ENCODE measurements at places on chromosomes 5 and 9.

- no peak for DNase-seq
Measured at GRCh38 chr5:108617467-108618435, 129.9 kb upstream of the FER start.

GRCh38 chr5:142959683-142960657, 189.8 kb downstream of the ARHGAP26 start:
- DNase-seq = peak; percentile 38

DNA sequence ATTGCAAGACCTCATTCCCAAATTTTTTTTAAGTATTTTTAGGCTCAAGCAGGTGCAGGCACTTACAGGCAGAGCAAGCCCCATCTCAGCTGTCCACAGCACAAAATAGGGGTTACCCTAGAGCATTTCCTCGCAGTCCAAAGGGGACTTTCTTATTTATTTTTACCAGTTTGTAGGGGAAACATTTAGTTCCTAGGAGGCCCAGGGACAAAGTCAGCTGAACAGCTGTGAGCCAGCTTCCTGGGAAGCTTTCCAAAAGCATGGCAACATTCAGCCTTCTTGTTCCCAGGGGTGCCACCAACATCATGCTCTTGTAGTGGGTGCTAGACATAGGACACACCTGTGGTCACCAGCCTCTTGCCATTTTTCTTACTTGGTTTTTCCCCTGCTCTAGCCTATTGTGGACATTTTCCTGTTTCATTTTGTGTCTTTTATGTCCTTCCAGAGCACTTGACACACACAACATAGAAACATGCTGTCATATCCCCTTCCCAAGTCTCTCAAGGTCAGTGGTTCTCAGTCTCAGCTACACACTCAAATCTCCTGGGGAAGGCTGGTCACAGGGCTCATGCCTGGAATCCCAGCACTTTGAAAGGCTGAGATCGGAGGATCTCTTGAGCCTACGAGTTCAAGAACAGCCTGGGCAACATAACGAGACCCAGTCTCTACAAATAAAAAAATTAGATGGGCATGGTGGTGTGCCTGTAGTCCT, 38.2 kb downstream of the HAVCR1 start:
- DNase-seq = no peak

DNA sequence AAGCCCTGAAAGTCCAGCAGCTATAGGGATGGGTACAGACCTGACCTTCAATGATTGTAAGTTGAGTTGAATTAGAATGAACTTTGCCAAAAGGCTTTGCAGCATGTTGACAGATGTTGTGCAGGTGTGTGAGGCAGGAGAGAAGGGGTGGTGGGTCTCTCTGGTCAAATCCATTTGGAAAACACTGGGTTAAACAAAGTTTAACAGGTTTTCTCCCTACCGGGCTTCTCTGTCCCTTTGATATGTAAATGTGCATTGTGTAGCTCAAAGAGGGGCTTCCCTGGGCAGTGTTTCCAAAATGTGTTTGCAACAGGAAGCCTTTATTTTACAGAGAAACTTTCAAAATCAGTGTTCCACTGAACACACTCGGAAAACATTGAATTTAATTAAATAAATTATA, 72.1 kb upstream of the BRINP1 start:
- no peak for DNase-seq

- DNase-seq = no peak
Measured at GRCh38 chr9:76153902-76154629, 240.2 kb downstream of the RFK start.

- no peak for DNase-seq
Measured at GRCh38 chr9:132443951-132444607, 34.1 kb downstream of the CFAP77 start.

DNA sequence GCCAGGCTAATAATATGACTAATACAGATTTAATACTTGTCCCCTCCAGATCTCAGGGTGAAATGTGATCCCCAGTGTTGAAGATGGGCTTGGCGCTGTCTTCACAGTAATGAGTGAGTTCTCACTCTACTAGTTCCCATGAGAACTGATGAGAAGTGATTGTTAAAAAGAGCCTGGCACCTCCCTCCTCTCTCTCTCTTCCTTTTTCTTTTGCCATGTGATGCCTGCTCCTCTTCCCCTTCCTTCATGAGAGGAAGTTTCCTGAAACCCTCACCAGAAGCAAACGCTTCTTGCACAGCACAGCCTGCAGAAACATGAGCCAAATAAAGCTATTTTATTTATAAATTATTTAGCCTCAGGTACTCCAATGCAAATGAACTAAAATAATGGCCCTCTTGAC, 55.2 kb downstream of the GLDC start:
- no peak for DNase-seq

- peak; percentile 49 for DNase-seq
Measured at GRCh38 chr5:68290260-68290674, 74.7 kb downstream of the PIK3R1 start.

DNA sequence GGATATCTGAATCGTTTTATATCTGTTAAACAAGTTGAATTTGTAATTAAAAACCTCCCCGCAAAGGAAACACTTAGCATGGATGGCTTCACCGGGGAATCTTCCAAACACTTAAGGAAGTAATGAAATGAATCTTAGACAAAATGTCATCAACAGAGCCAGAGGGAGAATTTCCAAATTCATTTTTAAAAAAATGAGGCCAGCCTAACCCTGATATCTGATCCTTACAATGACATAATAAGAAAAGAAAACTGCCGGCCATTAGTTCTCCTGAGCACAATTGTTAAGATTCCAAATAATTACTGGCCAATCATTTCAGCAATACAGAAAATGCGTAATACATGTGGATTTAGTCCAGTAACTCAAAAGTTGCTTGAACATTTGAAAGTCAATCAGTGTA, 6.1 kb upstream of the KIF12 start:
- no peak for DNase-seq

DNA sequence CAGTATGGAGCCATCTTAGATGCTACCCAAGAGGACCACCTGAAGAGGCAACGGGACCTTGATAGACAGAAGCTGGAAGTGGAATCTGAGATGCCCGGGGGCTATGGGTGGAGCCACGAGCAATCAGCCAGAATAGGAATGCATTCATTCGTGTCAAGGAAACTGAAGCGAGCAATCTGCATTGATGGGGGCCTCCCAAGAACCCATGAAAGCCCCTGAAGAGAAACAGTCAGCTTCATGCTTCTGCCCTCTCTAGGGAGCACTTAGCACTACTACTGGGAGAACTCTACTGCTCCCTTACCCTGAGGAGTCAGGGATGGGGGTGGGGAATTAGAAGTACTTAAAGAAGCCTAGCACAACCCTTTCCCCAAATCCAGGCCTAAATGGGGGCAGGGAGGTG, 51.9 kb upstream of the TCERG1 start:
- DNase-seq = no peak

DNA sequence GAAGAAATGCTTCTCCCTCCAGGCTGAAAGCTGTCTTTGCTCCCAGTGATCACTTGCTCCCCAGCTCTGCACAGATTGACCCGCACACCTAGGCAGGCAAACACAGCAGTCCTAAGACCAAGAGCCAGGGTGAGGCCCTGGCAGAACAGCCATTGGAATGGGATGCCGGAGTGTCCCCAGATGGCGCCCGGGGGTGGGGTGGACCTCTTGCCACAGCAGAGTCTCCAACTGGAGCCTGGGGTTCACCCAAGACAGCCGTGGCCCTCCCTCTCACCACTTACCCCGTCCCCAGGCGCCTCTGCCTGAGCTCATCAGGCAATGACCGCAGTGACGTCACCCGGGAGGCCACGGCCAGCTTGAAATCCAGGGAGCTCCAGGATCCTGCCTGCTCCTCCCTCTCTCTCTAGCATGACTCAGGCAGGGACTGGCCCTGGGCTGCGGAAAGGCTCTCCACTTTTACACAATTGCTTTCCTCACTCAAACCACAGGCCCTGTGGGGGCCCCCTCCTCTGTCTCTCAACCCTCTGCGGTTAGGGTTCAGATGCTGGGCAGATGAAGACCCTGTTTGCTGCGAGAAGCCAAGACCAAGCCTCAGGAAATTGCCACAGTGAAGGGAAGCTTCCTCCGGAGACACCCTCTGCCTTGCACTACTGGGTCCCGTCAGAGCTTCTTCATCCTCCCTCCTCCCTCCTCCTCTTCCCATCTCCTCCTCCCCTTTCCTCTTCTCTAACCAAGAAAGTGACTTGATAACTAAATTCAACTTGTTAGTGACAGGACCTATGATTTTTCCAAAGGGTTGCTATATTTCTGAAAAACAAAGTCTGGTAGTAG, 24.3 kb upstream of the PTGES start:
- peak; percentile 73 for DNase-seq

- no peak for DNase-seq
Measured at GRCh38 chr9:125750627-125751011, 3.4 kb downstream of the PBX3 start.

DNA sequence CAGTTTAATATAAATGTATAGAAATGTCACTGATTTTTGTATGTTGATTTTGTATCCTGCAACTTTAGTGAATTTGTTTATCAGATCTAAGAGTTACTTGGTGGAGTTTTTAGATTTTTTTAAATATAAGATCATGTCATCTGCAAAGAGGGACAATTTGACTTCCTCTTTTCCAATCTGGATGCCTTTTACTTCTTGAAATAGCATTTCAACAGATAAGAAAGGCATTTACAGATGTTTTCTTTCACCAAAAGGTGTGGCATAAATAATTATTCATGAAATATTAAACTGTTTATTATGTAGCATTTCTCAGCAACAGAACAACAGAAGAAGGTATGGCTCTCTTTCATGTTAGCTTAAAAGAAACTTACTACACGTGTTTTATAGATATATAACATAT, 34.9 kb upstream of the NIPBL start:
- DNase-seq = no peak

DNA sequence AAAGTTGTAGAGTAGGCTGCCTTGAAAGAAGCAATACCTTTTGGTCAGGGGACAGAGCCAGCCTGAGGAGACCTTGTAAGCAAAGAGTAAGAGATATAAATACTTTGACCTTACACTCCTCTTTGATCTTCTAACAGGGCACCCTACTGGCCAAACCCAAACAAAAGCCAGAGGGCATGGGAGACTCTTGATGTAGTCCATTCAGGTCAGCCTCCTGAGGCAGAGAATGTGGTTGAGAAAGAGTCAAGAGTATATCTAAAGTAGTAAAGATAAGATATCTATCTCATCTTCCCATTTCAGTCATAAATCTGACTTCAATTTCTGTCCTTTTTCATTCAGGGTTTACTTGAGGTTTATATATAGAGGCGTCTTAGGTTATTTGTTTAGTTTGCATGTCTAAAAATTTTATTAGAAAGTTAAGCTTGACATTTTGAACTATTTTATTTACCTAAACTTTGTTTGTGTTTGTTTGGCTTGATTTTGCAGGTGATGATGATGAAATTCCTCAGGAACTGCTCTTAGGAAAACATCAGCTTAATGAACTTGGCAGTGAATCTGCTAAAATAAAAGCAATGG, 125.7 kb downstream of the NIPBL start:
- no peak for DNase-seq

DNA sequence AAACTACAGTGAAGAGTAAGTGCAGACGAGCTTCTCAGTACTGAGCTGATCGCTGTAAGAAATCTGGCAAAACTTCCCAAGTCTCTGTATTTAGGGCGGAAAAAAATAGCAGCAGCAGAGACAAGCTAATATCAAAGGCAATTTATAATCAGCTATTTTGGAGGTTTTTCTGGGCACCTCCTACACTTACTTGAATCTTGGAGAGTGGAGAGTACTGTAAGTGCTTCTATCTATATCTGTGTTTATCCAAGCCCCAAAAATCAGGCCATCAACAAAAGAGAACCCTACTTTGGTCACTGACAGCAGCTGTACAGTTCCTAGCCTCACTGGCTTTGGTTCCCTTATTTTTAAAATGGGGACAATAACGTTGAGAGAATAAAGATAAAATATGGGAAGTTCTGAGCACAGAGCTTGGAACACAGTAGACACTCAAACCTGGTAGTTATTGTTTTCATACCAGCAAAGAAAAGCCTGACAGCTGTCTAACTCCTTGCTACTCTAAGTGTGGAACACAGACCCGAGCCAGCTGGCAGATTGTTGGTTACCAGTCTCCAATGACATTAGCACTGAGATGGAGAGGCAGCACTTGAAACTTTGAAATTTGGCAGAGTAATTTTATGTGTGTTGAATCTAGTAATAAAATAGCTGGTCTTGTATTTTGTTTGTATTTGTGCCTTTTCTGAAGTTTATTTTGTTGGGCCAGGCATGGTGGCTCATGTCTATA, 96.0 kb upstream of the SLC28A3 start:
- no peak for DNase-seq

Data from HT-29 (cell line).